ENCODE measurements at places on chromosomes 5 and 9. TPM values are rescaled to one million over a fixed set of nuclear protein-coding genes. Genes with fewer than 3 reads are reported as not detected.

MATR3 gene
- 259 TPM for total RNA-seq

SH3TC2 gene
- 70.0 TPM for total RNA-seq

PCDHGA7 gene
- 5.8 TPM for total RNA-seq

CCNJL gene
- 12.4 TPM for total RNA-seq

TTC16 gene
- 0.34 TPM for total RNA-seq

NUTM2F gene
- total RNA-seq: not detected

SPATA31A3 gene
- not detected for total RNA-seq

IER5L gene
- 16.0 TPM for total RNA-seq

FCN1 gene
- 3.1 TPM for total RNA-seq

MPDZ gene
- 27.6 TPM for total RNA-seq

IFNK gene
- total RNA-seq: not detected

ADCY2 gene
- 13.1 TPM for total RNA-seq

DNA sequence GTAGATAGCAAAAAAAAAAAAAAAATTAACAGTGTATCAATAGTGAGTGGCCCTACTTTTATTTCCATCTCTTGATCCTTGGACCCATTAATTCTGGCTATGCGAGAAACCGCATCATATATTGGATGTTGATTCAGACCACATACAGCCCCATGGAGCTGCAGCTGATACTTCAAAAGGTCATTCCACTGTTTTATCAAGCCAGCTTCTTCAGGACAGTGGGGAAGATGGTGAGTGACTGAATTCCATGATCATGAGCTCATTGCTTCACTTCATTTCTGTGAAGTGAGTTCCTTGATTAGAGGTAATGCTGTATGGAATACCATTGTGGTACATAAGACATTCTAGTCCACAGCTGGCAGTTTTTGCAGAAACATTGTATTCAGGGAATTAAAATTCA lies 222.9 kb upstream of the MEF2C start:
- DNase-seq: no peak

GRCh38 chr9:79688363-79688762 lies 116.6 kb downstream of the TLE4 start:
- DNase-seq: no peak

DNA sequence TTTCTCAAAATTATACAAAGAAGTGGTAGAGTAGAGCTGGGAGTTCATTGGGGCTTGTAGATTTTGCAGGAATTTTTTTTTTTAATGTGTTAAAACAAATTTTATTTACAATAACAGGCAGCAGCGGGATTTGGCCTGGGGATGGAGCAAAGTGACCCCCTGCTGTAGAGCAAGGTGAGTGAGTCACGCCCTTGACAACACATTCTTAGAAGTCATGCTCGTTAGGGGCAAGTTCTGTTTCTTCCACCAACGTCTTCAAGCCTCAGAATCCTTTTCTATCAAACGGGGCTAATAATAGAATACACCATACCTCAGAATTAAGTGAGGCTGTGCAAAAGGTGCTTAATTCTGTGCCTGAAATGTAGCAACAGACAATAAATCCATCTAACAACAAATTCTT lies 1.1 kb upstream of the ANKDD1B start:
- no peak for DNase-seq

- no peak for DNase-seq
Observed at GRCh38 chr9:131523451-131524435, 7.3 kb downstream of the UCK1 start.

DNA sequence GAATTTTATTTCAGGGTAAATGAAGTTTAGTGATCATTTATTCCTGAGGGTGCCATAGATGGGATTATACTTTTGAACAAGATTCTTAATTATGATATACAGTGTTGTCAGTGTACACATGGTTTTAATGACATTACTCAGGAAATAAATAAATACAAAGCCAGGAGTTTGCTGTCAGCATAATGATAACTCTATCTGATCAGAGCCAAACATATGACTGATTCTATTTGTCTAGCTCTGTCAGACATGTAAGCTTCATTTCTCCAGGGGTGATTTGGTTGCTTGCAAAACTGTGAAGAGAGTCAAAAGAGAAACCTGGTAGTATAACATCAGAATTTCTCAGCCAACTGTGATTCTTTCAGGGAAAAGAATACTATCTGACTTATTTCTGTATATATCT lies 1425.8 kb upstream of the C9orf72 start:
- DNase-seq: no peak

DNA sequence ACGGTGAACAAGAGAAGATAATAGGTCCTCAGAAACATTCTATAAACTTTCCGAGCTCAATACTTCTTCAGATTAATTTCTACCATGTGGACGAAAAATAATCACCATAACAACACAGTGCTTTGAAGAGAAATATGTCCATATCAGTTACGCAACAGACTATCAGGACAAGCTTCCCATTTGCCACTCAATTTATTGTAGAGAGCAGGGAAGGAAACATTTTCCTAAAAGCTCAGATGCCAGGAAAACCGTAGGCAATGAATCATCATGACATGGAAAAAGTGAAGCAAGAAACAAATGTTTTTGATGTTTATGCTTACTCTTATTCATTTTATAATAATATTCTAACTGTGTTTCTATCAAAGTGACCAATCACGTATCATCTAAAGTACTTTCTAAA lies 87.6 kb downstream of the S1PR3 start:
- DNase-seq: no peak

GRCh38 chr5:164497311-164498064 lies 992.1 kb downstream of the MAT2B start:
- DNase-seq: no peak

GRCh38 chr9:69971643-69972449 lies 71.8 kb upstream of the MAMDC2 start:
- peak; percentile 79 for DNase-seq

GRCh38 chr9:20725675-20726074 lies 41.6 kb downstream of the FOCAD start:
- DNase-seq: no peak

DNA sequence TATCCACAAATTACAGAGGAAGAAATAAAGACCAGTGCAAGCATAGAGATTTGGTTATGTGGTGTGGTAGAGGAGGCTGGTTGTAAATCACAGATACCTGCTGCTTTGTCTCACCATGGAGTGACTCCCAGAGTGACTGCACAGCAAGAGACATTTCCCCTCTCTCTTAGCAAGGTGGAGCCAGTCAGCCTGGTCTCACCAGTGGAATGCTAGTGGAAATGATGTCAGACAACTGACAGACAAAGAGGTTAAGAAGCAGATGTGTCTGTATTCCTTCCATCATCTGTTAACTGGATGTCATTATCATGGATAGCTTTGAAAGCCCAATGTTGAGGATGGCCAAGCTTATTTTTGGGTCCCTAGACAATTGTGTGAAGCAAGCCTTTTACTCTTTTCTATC lies 509.4 kb upstream of the SEMA6A start:
- DNase-seq: no peak

- DNase-seq: no peak
Observed at GRCh38 chr9:110116543-110116885, 91.4 kb downstream of the C9orf152 start.

GRCh38 chr9:93675336-93676150 lies 99.2 kb downstream of the PHF2 start:
- peak; percentile 40 for DNase-seq

- DNase-seq: no peak
Observed at GRCh38 chr9:14080959-14081542, 232.9 kb downstream of the NFIB start.

- no peak for DNase-seq
Observed at GRCh38 chr5:13248253-13248652, 696.2 kb downstream of the DNAH5 start.

DNA sequence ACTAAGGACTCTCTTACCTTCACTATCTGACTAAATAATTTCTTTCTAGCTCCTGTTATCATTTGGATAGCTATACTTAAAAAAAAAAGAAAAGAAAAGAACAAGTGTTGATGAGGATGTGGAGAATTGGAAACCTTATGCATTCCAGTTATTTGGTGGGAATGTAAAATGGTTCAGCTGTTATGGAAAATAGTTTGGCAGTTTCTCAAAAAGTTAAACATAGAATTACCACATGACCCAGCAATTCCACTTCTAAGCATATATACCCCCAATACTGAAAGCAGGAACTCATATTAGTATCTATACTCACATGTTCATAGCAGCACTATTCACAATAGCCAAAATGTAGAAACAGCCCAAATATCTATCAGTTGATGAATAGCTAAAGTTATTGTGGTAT lies 61.1 kb downstream of the GNA14 start:
- DNase-seq: no peak

- no peak for DNase-seq
Observed at GRCh38 chr5:35939639-35940038, 1.2 kb upstream of the CAPSL start.

- DNase-seq: no peak
Observed at GRCh38 chr5:172758077-172758833, 12.7 kb downstream of the DUSP1 start.

DNA sequence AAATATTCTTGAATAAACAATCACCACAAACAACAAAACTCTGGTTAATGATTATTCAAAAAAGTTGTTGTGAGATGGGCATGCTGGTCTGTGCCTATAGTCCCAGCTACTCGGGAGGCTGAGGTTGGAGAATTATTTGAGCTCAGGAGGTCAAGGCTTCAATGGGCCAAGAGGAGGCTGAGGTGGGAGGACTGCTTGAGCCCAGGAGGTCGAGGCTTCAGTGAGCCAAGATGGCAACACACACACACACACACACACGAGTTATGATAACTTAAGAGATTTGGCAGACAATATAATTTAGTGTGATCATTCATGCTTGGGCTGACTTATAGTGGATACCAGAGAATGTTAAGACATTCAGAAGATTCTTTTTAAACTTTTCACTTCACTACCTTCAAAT lies 14.9 kb downstream of the LYSMD3 start:
- DNase-seq: no peak

GRCh38 chr5:7541898-7542297 lies 146.0 kb downstream of the ADCY2 start:
- no peak for DNase-seq

GRCh38 chr9:30120666-30121065 lies 2263.8 kb upstream of the ACO1 start:
- DNase-seq: no peak

DNA sequence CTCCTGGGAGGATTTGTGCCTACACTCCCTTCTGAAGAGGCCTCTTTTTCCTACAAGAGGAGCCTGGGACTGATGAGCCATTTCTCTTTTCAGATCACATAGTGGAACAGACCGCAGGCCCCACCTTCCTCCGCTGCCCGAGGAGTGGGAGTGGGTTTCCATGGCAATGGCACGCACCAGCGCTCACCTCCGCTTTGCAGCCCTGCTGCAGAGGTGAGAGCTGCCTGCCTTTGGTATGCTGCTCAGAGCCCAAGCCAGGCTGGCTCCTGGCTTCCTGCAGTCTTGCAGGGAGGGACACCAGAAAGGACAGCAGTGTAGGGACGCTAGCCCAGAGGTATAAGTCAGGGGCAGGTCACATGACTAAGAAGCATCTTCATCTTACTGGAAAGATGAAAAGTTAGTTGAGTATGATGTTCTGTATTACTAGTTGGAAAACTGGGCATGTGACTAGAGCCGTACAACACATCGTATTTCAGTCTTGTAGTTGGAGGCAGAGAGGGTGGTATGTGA lies 12.4 kb downstream of the PTTG1 start:
- DNase-seq: peak; percentile 60

DNA sequence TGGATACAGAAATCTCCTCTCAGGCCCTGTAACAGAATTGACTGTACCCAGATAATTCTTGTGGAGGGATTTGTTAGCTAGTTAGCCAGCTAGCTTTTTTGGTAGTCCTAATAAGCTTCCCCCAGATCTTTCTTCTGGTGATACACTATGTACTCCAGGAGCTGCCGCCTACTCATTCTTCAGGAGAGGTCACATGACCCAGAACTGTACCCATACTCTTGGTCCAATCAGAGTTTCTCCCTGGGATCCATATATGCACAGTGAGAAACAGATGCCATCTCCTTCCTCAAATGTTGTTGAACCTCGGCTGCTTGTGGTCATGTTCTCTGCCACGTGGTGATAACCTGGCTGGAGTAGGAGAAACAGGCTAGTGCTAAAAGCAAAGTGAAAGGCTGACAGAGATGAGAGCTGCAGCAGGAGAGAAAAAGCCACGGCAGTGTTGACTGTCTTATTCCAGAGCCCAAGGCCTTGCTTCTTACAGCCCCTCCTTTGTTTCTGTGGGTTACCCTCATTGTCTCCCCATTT lies 123.0 kb upstream of the RFX3 start:
- no peak for DNase-seq

GRCh38 chr5:88214655-88215054 lies 54.0 kb downstream of the TMEM161B start:
- no peak for DNase-seq

DNA sequence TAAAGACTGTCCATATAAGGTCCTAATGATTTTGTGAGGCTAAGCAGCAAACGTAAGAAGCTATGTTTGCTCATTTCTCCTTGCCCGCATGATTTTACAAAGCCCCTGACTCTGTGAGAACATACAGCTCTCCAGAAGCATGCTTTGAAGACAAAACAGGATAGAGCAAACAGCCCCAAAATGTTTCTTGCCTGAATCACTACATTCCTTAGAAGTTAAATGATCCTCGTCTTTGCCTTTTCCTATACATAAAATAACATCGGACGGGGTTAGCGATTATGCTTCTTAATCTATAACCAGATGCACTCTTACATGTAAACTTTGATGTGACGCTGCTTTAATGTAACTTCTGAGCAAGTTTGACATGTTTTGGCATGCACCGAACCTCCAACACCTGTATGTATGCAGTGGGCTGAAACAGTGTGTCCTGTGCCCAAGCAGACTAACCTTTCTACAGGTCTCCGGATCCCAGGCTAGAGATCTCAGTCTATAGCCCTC lies 353.7 kb downstream of the CETN3 start:
- DNase-seq: no peak

DNA sequence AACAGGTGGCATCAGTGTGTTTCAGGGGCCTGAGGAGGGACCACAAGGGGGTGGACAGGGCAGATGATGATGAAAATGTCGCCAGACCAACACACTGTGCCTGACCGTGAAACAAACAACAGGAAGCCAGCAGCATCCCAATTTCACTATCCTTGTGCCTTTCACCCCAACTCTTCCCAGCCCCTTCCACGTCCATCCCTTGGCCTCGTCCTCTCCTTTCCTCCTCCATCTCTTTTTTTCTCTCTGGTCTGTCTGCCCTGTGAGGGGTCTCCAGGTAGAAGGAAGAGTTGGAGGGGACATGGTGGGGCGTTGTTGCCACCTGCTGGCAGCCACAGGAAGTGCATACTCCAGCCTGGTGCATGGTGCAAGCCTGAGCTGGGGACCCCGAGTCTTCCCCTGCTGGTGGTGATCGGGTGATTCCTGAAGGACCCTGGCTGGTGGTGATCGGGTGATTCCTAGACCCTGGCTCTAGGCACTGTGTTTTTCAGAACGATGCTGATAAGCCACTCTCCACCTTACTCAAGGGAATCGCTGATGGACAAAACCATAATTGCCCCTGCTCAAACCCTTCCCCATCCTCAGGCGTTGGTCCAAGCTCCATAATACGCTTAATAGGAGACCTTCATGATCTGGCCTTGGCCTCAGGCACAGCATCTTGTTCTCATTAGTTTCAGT lies 21.7 kb upstream of the NSD1 start:
- no peak for DNase-seq

DNA sequence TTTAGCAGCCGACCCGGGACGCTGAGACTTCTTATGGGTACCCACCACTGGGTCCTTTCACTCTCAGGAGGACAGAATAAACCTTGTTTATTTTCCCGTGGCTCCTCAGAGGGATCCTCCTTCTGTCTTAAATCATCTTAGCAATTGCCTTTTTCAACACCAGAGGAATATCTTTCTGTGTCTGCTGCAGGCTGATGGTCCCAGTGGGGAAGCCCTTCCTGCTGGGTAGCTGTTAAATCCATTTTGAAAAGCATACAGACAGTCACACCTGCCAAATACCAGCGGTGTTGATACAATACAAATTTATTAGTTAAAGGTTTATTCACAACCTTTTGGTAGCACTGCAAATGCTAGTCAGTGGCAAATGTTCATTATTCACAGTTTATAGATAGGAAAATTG lies 222.9 kb downstream of the AOPEP start:
- DNase-seq: no peak
